ENCODE measurements at places on chromosomes 2 and 18. TPM values are rescaled to one million over a fixed set of nuclear protein-coding genes. Genes with fewer than 3 reads are reported as not detected.

GRCh38 chr18:36334798-36335197 is 37.3 kb downstream of the FHOD3 start:
- DNase-seq: no peak

DNA sequence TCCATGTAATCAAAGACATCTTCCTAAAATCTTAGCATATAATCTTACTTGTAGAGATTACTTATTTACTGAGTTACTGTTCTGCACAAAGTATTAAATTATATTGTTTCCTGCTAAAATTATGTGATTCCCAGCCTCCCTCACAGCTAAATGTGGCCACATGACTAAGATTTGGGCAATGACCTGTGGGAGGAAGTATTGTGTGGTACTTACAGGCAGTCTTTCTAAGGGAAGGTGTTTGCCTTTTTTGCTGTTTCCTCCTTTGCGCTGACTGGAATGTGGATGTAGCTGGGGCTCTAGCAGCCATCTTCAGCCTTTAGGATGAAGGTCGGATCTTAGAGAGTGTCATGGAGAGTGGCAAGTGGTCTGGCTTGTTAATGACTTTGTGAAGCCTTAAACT is 146.3 kb upstream of the APCDD1 start:
- DNase-seq: no peak

DNA sequence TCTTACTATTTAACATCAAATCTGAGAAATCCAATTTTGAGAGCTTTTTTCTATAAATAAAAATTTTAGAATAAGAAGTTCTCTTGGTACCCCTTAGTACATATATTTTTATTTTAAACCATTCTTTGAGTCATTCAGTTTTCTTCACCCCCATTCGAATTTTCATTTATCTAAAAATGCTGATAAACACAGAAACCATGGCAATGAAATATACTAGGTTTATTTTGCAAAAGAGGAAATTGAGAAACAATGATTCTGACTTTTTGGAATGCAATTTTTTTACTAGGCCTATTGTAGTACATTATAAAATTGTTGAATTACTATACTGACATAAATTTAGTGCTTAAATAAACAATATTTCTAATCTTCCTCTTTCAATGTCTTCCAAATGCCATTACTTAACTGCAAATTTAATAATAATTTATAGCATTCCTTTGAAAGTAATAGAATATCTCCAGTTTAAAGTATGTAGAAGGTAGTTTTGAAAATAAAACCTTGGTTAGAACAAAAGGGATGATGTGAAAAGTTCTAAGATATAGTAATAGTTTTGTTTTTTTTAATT is 46.3 kb downstream of the TANK start:
- DNase-seq: peak; percentile 32

- DNase-seq: peak; percentile 57
Measured at GRCh38 chr2:31401580-31401979, 13.0 kb downstream of the XDH start.

DNA sequence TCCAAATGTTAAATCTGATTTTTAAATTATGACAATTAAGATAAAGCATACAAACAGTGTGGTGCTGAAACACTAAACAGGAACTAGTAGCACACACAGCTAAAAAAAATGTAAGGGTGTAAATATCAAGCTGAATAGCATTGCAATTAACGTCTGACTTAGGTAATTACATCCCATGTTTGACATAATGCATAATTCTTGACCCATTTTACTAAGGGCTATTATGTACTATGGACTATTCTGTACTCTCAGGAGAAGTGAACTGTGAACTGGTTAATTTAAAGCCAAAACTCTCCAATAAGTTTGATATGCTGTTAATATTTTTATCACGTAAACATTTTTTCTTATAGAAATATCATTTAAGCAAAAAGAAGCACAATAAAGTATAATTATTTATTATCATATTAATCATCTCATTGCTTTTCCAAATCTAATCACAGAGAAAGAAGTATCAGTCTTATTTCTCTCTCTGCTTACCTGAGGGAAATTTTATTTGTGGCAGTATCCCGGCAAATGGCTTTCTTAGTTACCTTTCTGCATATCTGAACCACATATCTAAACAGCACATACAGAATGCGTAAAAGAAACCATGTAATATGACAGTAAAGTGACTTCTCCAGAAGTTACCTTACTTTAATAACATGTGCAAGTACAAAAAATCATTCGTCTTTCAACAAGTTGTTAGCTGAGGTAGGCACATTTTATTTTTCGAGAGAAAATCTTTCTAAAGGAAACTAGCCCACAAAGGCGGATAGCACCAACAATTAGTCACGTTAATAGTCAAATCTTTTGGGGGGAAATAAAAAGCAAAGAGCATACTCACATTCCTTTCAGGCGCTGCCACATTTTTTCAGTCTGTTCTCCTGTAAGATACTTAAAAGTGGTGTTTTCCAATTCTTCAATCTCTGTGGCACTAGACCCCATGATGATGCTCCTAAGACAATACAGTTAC is 94.9 kb upstream of the PDE1A start:
- no peak for DNase-seq

DNA sequence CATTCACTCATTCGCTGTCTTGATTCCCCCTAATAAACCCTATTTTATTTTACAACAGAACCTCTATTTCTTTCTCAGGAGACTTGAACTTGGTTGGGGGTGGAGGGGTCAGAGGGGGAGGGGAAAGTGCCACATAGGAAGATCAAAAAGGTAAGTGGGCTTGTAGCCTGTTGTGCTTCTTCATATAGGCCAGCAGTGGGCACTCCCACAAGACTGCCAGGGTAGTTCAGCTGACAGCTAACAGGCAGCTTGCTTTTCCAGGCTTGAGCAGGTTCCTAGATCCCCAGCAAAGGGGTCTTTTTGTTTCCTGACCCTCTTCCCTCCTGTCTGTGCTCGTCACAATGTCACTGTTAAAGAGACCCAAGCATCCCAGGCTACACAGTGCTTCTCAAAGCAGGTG is 829 bp upstream of the KIAA2012 start:
- DNase-seq: no peak

DNA sequence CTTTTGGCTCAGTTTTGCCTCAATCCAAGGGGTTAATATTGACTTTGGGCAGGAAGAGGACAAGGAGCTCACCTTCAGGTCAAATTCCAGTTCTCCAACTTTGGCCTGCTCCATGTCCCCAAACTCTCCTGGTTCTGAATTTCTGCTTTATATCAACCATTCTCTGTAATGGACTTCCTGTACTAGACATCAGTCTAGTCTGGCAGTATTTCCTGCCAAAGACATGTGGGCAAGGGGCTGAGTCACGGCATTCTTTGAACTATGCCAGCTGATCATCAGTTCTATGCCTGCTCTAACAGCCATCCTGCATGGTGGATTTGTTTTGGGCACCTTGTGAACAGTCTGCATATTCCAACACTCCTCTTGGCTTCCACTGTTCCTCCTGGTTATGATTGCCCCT is 199.4 kb downstream of the ZEB2 start:
- peak; percentile 32 for DNase-seq

DNA sequence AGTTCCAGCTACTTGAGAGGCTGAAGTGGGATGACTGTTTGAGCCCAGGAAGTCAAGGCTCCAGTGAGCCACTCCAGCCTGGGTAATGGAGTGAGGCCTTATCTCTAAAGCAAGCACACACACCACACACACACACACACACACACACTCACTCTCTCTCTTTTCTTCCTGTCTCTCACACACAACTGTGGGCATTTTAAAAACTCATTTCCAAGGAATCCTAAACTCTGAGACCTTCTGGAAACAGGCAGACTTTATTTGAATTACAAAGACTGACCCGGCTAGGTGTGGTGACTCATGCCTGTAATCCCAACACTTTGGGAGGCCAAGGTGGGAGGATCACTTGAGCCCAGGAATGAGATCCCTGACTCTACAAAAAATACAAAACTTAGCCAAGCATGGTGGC is 21.3 kb downstream of the WDSUB1 start:
- DNase-seq: no peak

DNA sequence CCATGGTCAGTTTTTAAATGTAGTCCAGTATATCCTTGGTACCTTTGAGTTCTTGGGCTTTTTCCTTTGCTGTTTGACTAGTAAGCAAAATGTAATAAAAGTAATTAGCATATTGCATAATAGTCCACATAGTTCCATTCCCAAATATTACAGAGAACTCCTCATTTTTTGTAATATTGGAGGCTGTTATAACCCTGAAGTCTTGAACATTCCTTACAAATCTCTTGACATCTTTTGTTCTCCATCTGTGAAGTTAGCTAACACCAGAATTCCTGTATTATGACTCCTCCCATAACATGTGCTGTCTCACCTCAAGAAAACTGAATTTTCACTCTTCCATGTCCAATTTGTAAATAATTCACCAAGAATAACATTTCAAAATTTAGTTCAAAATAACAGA is 17.1 kb downstream of the CREB1 start:
- no peak for DNase-seq

- DNase-seq: no peak
Measured at GRCh38 chr18:45175511-45175910, 439.8 kb upstream of the SLC14A2 start.

- DNase-seq: no peak
Measured at GRCh38 chr18:44497757-44498490, 182.8 kb upstream of the SETBP1 start.

- no peak for DNase-seq
Measured at GRCh38 chr2:36965751-36966369, 476 bp downstream of the STRN start.

- DNase-seq: no peak
Measured at GRCh38 chr2:43877782-43878464, 39.2 kb downstream of the ABCG8 start.

DNA sequence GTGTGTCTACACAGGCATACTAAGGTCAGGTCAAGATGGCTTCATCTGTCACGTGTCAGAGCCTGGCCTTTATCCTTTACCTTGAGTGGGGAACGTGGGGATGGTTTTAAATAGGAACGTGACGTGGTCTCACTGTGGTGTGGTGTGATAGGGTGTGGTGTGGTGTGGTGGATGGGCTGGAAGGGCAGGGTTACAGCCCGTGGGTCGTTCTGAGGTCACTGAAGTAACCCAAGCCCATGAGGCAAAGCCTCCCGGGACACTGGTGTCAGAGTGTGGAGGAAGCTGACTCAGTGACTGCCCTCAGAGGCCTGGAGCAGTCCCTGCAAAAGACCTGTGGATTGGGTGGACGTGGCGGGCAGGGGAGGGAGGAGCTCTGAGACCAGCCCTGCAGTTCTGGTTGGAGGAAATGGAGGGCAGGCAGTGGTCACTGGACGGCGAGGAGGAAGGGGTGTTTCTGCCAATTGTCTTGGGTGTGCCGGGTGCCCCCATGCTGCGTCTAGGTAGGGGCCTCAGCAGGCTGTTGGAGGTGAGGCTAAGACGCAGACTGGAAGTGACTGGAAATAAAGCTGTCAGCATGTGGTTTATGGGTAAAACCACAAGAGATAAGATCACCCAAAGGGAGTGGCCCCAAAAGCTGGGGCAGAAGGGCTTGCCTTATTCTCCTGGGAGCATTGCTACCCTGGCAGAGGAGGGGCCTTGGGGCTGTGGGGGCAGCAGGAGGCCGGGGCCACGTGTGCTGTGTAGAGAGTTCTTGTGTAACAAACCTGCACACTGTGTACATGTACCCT is 84.8 kb downstream of the SH3RF3 start:
- DNase-seq: peak; percentile 8

DNA sequence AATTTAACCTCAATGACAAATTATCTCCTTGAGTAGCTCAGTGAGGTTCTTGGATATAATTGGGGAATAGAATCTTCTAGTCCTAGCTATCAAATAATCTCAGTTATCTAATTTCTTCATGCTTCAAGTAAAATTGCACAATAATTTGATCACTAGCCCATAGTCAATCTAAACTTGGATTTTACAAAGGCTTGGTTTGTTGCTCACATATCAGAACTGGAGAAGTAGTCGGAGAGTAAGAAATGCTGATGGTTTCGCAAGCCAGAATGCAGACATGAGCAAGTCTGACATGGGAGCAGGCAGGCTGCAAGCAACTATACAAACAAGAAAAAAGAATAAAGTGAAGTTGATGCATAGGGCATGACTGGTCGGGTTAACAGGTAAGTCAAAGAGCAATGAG is 11.7 kb upstream of the PDE11A start:
- no peak for DNase-seq

GRCh38 chr2:237731663-237732062 is 66.9 kb upstream of the RBM44 start:
- no peak for DNase-seq

DNA sequence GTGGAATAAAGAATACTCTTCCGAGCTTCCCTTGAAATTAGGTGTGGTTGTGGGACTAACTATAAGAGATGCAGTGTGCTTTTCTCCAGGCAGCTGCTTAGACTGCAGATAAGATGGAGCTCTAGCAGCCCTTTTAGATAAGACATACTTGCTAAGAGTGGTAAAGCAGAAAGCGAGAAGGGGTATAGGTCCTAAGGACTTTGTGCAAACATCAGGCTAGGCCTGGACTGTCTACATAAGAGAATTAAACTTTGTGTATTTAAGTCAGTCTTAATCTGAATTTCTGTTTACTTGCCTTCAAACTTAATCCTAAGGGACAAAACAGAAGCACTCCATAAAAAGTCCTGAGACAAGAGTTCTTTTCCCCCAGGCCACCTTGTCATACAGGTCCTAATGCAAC is 218.9 kb downstream of the RAB3GAP1 start:
- no peak for DNase-seq

DNA sequence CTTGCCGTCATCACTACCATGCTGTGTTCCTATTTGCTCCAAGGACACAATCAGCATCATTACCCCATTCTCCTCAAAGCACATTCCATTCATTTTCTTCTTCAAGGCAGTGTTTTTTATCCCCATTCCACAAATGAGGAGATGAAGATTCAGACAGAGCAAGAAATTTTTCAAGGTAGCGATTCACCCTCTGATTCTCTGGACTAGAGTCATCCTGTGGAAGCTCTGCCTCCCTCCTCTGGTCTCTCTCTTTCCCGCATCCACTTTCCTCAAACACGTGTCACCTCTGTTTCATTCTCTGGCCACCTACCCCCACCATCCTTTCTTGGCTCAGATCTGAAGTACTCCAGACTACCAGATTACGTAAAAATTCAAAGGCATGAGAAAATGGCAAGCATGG is 297.9 kb downstream of the SOX11 start:
- no peak for DNase-seq

DNA sequence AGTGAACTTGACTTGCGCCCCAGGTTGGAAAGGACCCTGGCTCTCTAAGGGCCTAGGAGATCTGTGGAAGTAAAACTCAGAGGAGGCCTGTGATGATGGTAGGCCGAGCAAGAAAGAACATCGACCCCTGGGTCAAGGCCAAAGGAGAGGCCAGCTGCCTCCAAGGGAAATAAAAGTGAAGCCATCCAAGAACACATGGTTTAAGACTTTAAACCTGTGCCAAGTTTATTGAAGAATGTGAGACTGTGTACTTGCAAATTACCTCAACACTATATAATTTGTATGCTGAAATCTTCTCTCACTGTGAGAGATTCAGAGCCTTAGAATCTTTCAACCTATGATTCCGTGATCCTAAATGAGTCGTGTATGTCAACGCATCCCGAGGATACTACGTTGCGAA is 40.7 kb upstream of the COBLL1 start:
- no peak for DNase-seq

The SULT6B1 gene
- total RNA-seq: not detected

The SIX3 gene
- not detected for total RNA-seq

The AQP12B gene
- not detected for total RNA-seq

The NT5DC4 gene
- total RNA-seq: not detected

The GPAT2 gene
- total RNA-seq: 6.3 TPM

The UBE2E3 gene
- 55.1 TPM for total RNA-seq

The SLC5A7 gene
- total RNA-seq: not detected

The CCDC148 gene
- not detected for total RNA-seq

The DYNAP gene
- total RNA-seq: not detected

Data from pulmonary artery endothelial cell (primary cell).